ENCODE measurements at places on chromosomes 16 and 17.

DNA sequence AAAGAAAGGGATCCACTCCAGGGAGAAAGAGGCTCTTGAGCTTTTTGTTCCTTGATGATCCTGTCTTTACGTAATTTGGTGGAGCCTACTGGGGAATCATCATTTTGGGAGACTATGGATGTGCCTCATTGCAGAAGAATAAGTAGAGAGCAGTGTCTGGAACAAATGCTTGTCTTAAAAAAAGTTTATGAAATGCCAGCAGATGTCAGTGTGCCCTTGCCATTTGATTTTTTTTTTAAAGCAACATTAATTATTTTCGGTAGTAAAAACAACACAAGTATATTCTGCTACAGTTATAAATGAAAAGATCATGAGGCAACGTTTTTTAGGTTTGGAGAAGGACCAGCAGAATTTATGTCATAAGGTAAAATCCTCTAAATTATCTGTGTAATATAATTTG, 934.8 kb upstream of the EEF2KMT start:
- DNase-seq = no peak

DNA sequence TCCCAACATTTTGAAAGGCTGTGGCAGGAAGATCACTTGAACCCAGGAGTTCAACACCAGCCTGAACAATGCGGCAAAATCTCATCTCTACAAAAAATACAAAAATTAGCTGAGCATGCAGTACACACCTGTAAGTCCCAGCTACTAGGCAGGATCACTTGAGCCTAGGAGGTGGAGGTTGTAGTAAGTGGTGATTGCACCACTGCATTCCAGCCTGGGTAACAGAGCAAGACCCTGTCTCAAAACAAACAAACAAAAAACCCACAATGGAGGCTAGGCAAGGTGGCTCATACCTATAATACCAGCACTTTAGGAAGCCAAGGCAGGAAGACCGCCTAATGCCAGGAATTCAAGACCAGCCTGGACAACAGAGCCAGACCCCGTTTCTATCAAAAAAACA, 12.0 kb downstream of the APPBP2 start:
- DNase-seq = no peak

GRCh38 chr17:32320847-32321246, 21.1 kb downstream of the C17orf75 start:
- no peak for DNase-seq

DNA sequence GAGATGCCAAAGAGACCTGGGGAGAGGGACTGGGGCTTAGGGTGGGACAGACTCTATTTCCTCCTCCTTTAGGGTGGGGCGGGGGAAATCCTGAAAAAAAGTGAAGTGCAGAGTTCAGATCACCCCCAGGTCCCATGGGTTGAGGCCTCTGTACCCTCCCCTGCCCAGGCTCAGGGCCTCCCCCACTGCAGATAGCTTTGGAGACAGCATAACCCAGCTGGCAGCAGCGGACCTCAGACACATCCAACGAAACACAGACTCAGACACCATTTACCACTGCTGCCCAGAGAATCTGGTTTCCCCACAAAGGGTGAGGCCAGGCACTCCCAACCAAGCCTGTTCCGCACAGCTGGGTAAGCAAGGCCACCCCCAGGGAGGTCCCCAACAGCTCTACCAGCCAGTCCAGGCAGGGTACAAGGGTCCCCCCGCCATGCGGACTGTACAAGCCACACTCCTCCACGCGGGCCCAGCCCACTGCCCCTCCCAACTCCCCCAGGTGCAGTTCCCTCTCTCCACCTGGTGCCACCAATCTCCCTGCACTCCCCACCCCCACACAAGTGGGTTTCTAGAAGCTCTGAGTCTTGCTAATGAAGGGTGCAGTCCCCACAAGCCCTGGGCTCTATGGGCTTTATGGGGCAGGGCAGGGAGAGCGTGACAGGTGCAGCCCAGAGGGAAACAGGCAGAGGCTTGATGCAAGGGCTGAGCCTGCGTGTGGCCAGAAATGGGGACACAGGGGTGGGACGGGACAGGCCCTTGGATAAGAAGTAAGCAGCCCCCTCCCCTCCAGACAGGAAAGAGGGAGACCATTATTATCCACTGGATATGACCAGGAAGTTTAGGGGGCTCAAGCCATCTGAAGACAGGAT, 8.9 kb downstream of the RHBDF2 start:
- no peak for DNase-seq

DNA sequence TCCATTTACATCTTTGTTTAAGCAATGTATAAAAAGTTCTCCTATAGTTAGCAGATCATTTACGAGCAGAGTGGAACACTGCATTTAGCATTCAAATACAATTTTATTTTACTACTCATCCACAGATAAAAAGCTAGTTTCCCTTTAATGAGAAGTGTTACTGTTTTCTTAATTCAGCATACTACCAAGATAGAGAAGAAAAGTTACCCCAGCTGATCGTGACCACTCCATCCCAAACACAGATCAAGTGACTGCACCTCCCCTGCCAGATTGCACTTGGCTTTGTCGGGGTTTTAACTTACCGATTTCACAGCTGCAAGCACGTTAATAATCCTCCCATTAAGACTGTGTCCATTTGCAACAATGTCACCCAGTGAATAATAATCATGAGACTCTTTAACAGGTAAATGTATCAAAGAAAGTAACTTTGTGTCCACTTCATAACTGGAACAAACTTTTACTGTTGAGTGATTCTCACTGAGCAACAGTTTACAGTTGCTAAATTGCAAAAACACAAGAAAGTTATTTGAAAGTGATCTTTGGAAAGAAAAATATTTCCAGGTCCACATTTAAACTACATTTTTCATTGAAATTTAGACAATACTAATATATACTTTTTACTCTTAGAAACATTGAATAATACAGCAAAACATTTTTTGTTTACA, 14.4 kb downstream of the MEIOB start:
- DNase-seq = no peak

DNA sequence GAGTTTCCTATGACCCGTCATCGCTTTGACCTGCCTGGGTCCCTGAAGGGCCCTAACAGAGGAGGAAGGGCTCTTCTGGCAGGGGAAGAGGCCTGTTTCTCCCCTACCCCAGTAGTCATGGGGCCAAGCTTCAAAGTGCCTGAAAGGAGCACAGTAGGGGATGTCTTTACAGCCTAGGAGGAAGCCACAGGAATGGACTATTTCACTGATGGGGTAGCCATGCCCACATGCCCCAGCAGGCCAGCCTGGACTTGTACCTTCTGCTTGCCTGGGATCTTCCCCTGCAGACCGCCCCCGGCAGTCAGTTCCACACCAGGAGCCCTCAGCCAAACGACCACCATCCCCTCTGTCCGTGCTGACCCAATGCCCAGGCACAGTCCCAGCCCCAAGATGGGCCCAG, 41.8 kb upstream of the PEMT start:
- no peak for DNase-seq

- DNase-seq = no peak
Observed at GRCh38 chr17:45735488-45735887, 48.6 kb upstream of the CRHR1 start.

DNA sequence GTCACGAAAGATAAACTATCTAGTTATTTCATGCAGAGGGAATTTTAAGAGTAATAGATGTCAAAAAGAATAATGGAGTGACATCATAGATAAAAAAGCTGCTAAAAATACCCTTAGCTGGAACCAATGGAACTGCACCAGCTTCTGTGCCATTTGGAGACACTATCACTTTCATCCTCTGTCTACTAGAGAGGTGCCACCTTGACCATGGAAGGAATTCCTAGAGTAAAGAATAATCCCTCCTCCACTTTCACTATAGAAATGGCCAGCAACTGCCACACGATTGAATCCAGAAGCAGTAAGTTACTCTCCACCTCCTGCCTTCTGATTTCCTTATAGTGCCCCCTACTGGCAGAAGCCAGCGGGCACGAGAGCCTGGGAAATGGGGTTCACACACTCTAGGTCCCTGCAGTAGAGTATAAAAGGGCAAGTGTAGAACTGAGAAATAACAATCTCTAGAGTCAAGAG, 2.8 kb upstream of the ALDH3A2 start:
- no peak for DNase-seq

- no peak for DNase-seq
Observed at GRCh38 chr16:17926866-17927399, 409.6 kb downstream of the NPIPA8 start.

DNA sequence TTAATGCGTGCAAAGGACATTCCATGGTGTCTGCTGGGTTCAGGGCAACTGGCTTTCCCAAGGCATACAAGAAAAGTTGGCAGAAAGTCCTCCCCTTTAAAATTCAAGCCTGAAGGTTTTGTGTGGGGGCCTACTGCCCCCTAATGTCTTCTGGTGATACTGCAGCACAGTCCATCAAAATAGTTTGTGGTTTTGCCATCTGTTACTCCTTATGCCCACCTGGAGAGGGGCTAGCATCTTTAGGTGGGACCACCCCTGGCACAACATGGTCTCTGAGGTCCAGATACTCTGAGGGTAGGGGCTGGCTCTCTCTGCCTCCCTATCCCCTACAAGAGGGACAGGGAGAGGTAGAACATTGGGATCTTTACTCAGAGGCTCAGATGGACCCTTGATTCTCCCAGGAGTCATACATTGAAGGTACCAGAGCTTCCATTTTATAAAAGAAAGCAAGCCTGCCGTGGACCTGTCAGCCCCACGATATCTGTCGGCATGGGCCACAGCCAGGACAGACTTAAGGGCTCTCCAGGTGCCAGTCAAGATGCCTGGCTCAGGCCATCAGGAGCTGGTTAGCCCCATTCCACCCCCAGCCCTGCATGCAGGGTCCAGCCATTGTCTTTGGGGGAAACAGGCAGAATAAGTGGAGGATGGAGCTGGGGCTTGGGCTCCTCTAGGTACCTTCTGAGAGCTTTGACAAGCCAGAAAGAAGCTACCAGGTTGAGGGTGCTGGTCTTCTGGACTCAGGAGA, 6.3 kb downstream of the ESRP2 start:
- DNase-seq = no peak

DNA sequence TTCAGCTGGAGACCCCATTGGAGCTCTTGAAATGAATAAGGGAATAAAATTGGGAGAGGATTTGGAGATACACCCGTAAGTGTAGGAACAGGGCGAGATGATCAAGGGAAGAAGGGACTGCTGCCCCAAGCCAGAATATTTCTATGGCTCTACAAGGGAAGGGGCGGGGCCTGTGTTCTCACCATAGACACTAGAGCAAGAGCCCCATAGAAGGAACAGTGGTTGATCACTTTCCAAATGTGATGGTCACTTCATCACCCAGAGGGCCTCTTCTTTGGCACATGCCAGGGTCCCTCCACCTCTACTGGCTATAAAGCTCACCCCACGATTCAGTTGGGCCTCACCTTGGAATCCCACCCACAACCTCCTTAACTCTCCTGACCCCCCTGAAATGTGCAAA, 25.0 kb downstream of the GPRC5B start:
- DNase-seq = no peak

GRCh38 chr16:50244140-50244503, 22.2 kb upstream of the ADCY7 start:
- no peak for DNase-seq
